ENCODE measurements at places on chromosomes 2 and 18.

DNA sequence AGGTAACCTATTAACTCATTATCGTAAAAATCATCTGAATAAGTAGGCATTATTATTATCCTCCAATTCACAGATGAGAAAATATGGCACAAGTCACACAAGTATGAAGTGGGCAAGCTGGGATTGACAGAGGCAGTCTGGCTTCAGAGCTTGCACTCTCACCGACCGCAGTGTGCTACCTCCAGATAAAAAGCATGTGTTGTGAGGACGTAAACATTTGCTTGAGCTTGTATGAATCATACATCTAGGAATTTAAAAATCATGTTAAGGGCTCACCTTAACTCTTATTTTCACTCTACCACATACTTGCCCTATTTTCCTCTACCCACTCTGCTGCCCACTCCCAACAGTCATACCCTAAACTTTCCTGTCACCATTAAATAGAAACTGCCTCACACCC, 65.3 kb upstream of the AMMECR1L start:
- DNase-seq: no peak

DNA sequence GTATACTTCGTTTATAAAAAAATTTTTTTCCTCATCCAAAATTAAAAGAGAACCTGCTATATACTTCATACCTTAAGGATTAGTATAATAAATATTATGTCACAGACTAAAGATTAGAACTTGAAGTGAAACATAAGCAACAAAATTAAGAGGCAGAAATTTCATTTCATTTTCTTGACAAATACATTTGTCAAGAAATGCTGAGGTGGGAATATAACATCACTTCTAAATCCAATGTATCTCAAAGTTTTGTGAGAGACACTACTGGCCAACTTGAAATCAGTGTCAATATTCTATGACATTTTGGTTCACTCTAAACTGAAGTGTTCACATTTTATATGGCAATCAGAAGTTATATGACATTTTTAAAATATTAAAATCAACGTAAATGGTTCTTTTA, 43.8 kb downstream of the SCRN3 start:
- no peak for DNase-seq

DNA sequence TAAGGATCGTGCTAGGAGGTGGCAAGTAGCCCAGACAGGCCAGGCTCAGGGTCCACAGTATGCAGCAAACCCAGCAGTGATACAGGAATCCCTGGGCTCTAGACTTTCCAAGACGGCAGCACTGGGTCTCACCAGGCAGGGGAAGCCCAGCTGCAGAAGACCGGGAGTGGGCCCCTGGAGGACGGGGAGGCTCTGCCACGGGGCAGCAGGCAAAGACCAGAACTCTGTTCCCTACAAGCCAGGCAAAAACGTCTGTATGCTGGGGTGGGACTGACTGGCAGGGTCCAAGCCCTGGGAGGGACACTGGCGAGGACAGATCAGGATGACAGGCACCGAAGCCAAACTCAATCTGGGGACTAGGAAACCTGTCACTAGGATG, 98.9 kb upstream of the SEC11C start:
- DNase-seq: no peak

DNA sequence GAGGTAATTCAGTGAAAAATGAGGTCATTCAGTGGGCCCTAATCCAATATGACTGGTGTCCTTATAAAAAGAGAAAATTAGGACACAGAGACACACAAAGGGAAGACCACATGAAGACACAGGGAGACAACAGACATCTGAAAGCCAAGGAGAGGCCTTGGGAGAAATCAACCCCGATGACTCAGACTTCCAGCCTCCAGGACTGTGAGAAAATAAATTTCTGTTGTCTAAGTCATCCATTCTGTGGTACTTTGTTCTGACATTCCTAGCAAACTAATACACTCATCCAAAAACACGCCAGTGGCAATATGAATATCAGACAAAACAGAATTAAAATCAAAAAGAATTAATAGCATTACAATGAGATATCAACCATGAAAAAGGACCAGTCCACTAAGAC, 303.7 kb downstream of the SS18 start:
- no peak for DNase-seq

DNA sequence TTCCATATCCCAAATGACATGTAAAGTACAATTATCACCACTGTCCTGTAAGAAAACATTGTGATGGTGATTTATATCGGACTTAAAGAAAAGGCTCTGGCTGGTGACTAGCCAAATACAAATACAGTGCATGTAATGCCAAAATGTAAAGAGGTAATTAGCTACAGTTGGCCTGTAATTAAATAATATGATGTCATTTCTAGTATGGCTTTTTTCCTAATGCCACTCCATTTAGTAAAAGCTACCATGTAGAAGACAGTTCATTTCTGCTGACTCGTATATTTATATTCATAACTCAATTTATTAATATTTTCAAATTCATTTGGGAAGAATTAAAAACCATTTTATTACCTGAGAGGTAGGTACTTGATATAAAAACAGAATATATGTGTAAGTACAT, 815.7 kb downstream of the ERBB4 start:
- DNase-seq: no peak

- peak; percentile 29 for DNase-seq
Measured at GRCh38 chr18:63788447-63789096, 13.4 kb downstream of the SERPINB7 start.

DNA sequence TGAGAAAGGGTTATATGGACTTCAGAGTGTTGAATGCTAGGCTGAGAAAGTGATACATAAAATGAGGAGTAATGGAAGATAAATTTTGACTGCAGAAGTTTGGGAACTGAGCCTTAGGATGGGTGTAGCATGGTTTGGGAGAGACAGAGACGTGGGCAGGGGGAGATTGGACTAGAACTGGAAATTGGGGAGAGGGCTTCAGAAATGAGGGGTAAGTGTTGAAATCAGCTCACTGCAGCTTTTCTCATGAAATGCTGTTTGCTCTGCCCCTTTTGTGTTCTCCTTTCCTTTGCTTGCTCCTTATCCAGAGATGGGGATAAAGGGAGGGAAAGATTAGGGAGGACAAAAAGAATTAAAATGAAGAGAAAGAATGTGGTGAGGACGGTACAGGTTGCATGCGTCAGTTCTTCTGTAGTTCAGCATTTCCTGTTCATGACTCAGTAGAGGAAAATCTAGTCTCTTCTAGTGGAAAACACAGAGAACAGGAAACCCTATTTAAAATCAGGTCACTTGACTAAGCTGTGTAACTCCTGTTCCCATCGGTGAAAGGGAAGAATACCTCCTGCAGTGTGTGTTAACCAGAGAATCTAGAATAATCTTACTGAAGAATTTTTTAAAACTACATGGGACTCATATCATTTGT, 105.6 kb downstream of the CRIM1 start:
- DNase-seq: no peak

GRCh38 chr2:121329786-121330185, 44.8 kb upstream of the TFCP2L1 start:
- no peak for DNase-seq

DNA sequence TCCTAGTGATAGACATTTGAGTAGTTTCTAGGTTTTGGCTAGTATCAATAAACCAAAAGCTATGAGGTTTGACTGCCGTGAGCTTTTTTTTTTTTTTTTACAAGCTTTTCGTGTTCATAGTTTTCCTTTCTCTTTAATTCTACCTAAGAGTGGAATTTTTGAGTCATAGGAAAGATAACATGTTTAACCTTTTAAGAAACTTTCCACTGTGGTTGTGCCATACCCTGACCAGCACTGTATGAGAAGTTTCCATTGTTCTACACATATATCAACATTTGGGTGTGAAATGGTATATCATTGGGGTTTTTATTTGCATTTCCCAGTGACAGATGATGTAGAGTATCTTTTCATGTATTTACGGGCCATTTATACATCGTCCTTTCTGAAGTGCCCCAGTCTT, 31.7 kb downstream of the UBE2F start:
- DNase-seq: no peak

DNA sequence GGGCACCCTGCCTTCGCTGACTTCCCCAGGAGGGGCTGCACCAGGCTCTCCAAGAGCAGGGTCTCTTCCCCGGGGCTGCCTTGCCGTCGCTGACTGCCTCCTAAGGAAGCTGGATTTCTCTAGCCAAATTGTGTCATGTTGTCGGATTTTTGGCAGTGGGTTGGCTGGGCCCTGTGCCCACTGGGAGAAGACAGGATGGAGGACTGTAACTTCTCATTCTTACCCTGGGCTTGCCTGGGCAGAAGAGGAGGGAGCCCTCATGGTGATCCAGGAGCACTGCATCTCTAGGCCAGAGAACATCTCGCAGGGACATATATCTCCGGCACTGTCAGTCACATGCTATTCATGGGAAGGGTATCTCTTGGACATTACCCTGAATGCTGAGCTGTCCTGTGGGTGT, 6.3 kb downstream of the MYO7B start:
- no peak for DNase-seq

GRCh38 chr18:76670564-76671288, 151.6 kb upstream of the ZNF236 start:
- no peak for DNase-seq

DNA sequence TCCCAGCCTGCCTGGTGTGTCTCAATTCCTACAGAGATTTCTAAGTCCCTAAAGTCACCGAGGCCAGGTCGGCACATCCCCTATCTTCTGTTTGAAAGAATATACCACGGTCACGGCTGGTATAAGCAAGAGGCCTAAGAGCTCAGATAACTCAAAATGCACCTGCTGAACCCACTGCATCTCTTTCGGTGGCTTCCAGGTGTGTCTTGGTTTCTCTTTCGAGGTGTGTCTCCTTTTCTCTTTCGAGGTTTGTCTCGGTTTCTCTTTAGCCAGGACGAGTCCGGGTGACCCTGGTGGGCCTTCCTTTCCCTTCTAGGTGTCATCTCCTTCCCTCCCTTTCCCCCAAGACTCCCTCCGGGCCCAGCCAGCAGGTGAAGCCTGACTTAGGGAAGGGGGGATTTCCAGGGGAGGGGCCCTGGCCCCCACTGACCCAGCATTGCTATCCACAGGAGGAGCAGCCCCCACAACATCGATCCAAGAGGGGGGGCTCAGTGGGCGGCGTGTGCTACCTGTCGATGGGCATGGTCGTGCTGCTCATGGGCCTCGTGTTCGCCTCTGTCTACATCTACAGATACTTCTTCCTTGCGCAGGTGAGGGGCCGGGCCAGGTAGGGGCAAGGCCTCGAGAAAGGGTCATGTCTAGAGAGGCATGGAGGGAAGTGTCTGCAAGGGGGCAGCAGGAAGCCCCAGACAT, 8.4 kb downstream of the ITM2C start:
- no peak for DNase-seq

DNA sequence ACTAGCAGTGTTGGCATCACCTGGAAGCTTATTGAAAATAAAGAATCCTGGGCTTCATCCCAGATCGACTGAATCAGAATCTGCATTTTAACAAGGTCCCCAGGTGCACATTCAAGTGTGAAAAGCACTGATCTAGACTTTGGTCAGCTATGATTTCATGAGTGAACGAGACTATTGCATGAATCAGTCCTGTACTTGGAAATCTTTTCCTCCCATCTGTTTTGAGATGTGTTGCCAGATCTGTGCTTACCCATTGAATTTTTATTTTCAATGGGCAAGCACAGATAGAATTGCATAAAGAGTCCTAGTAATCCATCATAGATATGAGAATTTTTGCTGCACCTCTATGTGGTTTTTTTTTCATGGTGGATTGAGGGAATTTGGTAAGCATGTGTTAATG, 64.0 kb downstream of the PMS1 start:
- no peak for DNase-seq

DNA sequence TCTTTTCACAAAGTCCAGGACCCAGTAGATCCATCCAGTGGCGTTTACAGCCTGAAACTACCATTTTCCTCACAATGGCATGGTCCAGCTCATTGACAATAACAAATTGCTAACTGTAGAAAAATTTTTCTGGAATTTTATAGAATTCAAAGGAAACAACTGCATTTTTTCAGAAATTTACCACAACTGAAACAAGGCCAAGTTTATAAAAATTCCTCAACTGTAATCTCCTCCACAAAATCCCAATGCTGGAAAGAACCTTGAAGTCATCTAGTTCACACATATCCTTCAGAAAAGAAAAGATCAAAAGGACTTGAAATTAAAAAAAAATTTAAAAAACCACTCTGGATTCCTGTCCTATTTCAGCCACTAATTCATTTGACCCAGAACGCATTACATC, 226.0 kb upstream of the CTAGE1 start:
- DNase-seq: no peak

GRCh38 chr2:226424971-226425370, 374.6 kb downstream of the IRS1 start:
- DNase-seq: no peak

DNA sequence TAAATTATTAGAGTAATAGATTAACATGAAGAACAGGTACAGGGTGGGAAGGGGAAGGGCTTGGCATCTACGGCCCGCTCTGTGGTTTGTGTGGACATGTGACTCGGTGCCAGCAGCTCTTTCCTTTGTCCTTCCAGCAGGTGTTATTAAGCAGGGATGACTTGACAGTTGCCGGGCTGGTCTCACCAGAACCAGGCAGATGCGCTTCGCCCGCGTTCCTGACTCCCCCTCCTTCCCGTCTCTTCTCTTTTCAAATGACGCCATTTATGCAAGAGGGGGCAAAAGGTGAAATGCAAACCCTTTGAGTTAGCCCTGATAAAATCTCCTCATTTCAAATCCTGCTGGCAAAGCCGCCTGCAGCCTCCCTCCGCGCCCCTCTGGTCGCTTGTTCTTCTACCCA, 38.9 kb upstream of the MGAT4A start:
- DNase-seq: no peak

DNA sequence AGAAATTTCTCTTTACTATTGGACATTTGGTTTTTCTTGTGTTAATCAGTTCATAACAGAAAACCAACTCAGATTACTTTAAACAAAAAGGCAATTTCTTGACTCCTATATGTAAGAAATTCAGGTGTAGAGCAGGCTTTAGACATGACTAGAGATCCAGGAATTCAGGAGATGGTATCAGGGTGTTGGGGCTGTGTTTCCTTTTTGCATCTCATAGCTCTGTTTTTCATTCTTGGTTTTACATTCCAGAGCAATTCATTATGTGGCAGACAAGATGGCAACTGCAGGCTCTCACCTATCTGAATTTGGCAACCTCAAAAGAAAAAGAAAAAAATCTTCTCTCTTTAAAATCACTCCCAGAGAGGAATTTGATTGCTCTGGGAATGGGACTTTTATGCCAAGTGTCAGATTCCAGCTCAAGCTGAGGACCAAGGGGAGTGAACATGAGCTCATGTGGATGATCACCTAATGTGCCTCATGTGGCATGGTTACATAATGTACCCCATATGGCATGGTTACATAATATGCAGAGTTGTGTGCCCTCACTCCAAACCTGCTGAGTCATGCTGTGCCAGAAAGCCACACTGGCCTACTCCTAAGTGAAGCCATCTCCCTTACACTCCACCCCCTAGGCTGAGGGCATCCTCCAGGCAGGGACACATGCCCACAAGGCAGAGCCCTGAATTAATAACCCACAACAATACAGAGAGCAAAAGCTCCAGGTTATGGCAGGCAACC, 282.7 kb downstream of the MBD2 start:
- no peak for DNase-seq

DNA sequence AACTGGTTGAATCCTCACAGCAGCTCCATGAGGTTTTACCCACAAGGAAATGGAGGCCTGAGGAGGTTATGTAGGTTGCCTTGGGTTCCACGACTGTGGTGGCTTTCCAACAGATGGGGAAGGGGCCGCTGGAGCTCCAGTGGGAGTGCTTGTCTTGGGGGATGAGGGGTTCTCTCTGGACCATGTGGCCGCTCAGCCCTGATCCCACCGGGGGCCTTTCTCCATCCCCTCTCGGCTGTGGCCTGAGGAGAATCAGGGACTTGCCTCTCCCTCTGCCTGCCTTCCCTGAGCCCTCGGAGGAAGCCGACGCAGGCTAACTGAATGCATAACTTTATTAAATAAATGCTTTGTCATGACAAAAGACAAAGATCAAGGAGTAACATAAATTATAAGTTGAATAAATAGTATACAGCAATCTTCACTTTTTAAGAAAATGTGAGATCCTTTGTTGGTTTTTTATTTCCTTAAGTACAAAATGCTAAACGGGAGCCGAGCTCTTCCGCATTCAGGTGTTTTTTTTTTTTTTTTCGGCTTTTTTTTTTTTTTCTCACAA, 23.5 kb downstream of the IGFBP5 start:
- no peak for DNase-seq

Measured in activated T-cell treated with anti-CD3 and anti-CD28 coated beads for 48 hours (primary cell).